Myocyte (in vitro differentiated cells): ENCODE measurements at places on chromosomes 12 and 14. TPM values are rescaled to one million over a fixed set of nuclear protein-coding genes. Genes with fewer than 3 reads are reported as not detected.

Gene ORMDL2
- total RNA-seq, result 8.8 and 12.5 TPM in 2 replicates

DNA sequence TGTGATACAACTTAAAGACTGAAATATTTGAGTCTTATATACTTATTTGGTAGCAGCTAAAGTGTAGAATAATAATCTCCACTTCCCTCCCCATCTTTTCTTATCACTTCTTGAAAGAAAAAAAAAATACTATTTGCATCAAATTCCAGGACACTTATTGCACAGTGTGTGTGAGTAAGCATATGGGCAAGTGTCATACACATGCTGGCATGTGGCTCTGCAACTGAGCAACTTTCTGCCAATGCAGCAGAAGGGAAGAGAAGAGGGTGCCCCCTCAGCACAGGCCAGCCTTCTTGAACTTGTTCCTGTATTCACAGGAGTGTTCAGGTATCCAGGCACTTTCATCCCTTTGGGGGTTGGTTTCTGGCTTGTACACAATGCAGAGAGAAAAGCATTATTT is 145.8 kb downstream of the CPNE8 start:
- no peak for DNase-seq

Gene KCNJ8
- 0.10 and 0.40 TPM in 2 replicates for total RNA-seq

Gene WNT1
- not detected in 2 replicates for total RNA-seq

Gene RIPK3
- not detected in 2 replicates for total RNA-seq
